ENCODE measurements at places on chromosomes 11 and 22.

GRCh38 chr11:12543596-12544415 lies 130.4 kb upstream of the TEAD1 start:
- DNase-seq: no peak

- no peak for DNase-seq
These were observed 109.3 kb downstream of the LRRC32 start for GRCh38 chr11:76561245-76561644.

- DNase-seq: no peak
These were observed 1.1 kb downstream of the ZBTB44 start for GRCh38 chr11:130313383-130314183.

DNA sequence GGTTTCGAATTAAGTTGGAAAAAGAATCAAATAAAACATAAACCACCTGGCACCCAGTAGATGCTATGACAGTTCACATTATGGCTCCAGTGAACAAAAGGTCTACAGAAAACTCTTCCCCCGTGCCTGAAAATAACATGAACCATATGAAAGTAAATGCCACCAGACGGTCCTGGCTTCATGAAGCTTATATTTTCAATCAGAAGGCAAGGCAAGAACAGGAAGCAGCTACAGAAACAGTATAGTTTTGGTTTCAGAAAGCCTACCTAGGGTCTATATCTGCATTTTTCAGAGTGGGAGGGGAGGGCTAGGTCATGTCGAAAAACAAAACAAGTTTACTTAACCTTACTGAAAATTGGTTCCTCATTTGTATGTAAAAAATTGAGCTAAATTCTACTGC lies 9.8 kb downstream of the RAB30 start:
- DNase-seq: no peak

- peak; percentile 16 for DNase-seq
These were observed 580 bp downstream of the ILK start for GRCh38 chr11:6604081-6604626.

Measured in activated CD4-positive, CD25-positive, alpha-beta regulatory T cell treated with anti-CD3 and anti-CD28 coated beads, Interleukin-2, amount 50 U/mL, for 16 hours (primary cell).